ENCODE measurements at places on chromosomes 1 and 21.

- peak; percentile 60 for ATAC-seq
These were observed 9.7 kb upstream of the PPIE start for GRCh38 chr1:39729030-39729429.

DNA sequence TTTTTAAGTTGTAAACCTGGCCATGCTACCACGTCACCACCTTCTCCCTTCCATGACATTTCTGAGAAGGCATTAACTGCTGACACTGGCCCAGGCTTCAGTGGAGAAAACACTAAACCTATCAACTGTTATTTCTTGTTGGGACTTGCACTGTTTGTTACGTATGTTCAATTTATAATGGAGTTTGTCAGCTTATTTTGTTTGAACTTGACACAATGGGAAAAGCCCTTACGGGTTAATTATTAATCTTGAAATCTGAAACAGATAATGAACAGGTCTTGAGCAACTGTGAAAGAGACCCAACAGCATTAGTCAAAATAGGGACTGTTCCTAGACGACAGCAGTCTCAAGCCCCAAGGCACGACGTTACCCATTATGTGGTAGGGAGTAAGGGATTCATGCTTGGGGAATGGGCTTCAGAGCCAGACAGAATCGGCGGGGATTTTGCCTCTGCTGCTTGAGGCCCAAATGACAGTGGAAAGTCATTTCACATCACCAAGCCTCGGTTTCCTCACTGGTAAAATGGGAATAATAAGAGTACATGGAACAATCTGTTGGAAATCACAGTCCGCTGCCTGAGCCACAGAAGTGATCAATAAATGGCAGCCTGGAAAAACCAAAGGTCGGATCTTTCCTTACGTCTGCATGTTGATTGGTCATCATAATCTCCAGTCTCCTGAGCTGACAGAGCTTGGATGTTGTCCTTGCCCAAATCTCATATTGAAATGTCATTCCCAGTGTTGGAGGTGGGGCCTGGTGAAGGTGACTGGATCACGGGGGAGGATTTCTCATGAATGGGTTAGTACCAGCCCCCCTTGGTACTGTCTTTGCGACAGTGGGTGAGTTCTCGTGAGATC lies 44.5 kb downstream of the TIAM1 start:
- peak; percentile 52 for ATAC-seq

- no peak for ATAC-seq
These were observed 39.1 kb downstream of the KANK4 start for GRCh38 chr1:62280150-62280549.

DNA sequence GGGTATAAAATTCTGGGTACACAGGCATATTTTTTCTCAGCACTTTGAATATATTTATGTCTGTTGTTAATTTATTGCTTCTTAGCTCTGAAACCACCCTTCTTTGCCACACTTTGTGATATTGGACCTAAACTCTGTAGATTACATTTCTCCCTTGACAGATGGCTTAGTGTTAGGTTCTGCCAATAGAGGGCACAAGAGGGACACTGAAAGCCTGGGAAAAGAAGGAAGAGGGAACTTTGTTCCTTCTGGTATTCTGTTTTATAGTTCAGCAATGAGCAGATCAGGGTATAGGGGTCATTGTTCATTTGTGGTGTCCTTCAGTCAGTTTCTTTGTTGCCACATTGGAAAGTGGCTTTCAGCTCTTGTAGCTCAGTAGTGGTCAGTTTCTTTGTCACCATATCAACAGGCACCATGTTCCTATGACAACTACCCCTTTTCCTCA lies 423.5 kb upstream of the PROX1 start:
- ATAC-seq: no peak

DNA sequence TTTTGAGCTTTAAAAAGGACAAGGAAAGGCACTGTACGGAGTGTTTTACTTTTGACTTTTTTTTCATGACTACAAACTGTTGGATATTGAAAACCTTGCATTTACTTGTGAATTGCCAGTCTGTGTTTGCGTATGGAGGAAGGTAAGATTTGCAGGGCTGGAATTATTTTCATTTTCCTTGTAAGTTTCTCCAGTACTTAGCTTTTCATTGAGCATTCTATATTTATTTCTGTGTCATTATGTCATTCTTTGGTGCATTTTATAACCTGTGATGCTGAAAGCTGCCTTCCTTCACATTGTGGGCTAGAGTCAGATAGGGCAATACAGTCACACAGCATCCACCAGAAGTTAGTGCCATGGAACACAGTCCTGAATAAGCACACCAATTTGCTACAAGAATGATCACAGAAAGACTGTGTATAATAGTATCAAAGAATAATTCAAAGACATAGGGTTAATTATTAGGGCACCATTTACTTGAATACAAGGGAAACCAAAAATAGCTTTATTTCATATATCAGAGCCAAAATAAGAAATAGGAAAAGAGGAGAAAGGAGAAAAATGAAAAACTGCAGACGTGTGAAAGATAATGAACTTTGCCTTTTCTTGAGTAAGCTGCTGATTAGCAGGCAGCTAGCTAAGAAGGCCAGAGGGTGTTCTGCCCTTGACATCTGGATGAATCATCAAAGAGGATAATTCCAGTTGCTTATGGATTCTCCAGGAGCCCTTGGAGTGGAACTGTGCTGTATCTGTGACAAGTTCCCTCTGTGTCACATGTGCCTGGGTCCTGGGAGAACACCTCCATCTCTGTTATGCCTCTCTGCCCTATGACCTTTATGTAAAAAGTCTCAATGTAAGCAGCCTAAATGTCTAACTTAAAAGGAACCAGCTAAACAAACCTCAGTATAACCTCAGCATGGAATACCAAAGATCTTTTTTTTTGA lies 8.0 kb upstream of the FAM20B start:
- no peak for ATAC-seq

- ATAC-seq: no peak
These were observed 282.9 kb downstream of the PTGER3 start for GRCh38 chr1:70764747-70765146.

- ATAC-seq: no peak
These were observed 110.2 kb downstream of the IFI44 start for GRCh38 chr1:78759881-78760280.

GRCh38 chr1:4768553-4768952 lies 114.1 kb downstream of the AJAP1 start:
- ATAC-seq: no peak

Measured in activated T-helper 17 cell treated with anti-CD3 and anti-CD28 coated beads, Interleukin-2, amount 50 U/mL, for 72 hours (primary cell).